Cardiac septum (tissue), 1 donor: ENCODE measurements at places on chromosomes 13 and 19.
A peak's percentile ranks its signal among the peaks of the same experiment; 100 is the strongest.

DNA sequence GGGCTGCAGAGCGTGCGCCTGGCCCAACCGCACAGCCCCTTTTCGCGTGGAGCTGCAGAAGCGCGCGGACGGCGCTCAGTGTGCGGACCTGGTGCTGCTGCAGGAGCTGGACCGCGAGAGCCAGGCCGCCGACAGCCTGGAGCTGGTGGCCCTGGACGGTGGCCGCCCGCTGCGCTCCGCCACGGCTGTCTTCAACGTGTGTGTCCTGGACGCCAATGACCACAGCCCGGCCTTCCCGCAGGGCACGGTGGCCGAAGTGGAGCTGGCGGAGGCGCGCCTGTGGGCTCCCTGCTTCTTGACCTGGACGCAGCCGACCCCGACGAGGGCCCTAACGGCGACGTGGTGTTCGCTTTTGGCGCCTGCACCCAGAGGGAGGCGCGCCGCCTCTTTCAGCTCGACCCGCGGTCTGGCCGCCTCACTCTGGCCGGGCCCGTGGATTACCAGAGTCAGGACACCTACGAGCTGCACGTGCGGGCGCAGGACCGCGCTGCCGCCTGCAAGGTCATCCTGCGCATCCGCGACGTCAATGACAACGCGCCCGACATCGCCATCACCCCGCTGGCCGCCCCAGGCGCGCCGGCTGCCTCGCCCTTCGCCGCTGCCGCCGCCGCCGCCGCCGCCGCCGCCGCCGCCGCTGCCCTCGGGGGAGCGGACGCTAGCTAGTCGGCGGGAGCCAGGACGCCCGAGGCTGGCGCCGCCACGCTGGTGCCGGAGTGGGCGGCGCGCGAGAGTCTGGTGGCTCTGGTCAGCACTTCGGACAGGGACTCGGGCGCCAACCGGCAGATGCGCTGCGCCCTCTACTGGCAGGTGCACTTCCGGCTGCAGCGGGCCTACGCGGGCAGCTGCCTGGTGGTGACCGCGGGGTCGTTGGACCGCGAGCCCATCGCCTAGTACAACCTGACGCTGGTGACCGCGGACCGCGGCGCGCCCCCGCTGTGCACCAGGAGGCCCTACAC, 172.2 kb downstream of the OLFM4 start:
- no peak for DNase-seq

DNA sequence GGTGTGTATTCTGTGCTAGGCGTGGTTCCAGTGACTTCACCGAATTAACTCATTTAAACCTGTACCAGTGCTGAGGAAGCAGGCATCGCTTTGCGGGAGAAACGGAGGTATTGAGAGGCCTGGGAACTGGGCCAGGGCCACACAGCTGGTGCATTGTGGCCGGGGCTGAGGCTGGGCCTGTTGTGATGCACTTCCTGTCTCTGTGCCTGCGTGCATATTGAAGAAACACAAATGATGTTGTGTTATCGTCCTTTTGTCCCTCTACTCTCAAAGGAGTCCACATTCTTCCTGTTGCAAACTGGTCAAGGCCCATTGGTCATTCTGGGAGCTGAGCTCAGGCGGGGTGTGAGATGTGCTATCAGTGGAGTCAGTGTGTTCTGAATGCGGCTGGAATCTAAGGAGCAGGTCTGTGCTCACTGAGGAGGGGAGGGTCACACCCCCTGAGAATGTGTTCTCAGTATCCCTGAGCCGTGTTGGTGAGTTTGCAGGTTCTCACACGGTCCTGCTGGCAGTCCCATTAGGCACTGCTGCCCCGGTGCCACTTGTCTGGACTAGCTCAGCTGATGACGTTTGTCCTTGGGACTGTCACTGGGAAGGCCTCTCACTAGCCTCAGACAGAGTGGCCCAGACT, 62.1 kb downstream of the ARHGEF7 start:
- DNase-seq = peak; percentile 84

GRCh38 chr13:21884965-21885567, 214.2 kb downstream of the FGF9 start:
- no peak for DNase-seq

DNA sequence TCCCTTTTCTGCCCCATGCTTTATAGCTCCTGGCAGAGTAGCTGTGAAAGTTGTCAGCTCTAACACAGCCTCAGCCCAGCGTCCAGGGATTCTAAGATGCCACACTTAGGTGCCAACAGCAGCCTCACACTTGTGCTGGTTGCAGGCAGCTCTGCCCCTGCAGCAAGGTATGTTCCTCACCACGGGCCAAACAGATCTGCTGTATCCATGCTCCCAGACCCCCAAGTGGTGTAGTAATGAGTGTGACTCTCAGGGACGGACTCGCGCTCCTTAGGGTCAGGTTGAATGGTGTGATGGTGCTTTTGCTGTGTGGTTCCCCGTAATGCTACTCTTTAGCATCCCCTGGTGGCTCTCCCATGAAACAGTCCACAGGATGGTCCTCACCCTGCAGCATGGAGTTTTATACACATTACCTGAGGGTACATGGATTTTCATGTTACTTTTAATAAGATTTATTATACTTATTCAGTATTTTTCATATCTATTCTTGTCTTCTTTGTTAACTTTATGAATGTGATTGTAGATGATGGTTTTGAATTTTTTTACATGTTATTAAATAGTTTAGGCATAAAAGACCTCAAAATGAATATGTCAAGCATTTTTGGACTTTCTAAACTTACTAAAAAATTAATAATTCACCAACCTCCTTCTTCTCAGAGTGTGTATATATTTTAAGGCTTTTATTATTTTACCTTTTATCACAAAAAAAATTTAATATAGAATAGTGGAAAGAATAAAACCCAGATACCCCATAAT, 232.5 kb downstream of the SLC7A1 start:
- no peak for DNase-seq

DNA sequence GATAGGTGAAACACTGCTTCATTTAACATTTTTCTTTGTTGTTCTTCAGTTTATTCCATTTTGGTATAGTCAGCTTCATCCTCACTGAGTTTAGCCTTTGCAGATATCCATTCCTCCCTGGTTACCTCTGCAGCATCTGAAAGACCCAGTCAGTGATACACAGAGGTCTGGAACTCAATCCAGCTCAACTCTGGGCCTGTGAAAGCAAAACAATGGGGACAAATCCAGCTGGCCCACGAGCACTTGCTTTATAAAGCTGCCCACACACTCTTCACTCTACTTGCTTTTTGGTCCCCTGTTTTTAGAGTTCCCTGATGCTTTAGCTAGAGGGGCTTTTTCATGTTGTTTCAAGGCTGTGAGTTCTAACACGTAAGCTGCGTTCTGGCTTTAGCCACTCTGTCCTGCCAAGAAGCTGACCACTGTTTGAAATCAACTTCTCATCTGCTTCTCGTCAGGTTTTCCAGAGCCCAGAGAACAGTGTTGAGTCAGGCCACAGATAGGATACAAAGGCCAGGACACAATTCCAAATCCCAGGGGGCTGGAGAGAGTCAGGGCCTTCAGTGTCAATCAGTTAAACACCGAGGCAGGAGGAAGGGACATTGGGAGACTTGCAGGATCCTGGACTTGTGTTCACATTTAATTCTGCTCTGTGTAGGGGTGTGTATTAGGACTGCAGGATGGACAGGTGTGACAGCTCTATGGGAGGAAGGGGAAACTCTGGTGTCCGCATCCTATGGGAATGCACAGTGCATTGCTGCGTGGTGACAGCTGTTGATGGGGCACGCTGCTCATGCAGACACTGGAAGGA, 83.5 kb upstream of the RNF113B start:
- DNase-seq = no peak
